ENCODE measurements at places on chromosomes 1 and 21.

- DNase-seq = no peak
Measured at GRCh38 chr1:105485207-105485606, 1571.3 kb upstream of the PRMT6 start.

- DNase-seq = no peak
Measured at GRCh38 chr1:243216741-243217140, 38.3 kb downstream of the CEP170 start.

GRCh38 chr1:38994196-38994595, 3.1 kb downstream of the AKIRIN1 start:
- DNase-seq = no peak

GRCh38 chr1:201880928-201881571, 7.6 kb upstream of the SHISA4 start:
- DNase-seq = no peak

Data from CD4-positive, alpha-beta T cell treated with Interleukin-2 at 100 ng/mL for 4 hours (primary cell).